ENCODE measurements at places on chromosomes 11 and 22. TPM values are rescaled to one million over a fixed set of nuclear protein-coding genes. Genes with fewer than 3 reads are reported as not detected.

- no peak for DNase-seq
Observed at GRCh38 chr11:124875401-124875800, 10.2 kb downstream of the ROBO3 start.

DNA sequence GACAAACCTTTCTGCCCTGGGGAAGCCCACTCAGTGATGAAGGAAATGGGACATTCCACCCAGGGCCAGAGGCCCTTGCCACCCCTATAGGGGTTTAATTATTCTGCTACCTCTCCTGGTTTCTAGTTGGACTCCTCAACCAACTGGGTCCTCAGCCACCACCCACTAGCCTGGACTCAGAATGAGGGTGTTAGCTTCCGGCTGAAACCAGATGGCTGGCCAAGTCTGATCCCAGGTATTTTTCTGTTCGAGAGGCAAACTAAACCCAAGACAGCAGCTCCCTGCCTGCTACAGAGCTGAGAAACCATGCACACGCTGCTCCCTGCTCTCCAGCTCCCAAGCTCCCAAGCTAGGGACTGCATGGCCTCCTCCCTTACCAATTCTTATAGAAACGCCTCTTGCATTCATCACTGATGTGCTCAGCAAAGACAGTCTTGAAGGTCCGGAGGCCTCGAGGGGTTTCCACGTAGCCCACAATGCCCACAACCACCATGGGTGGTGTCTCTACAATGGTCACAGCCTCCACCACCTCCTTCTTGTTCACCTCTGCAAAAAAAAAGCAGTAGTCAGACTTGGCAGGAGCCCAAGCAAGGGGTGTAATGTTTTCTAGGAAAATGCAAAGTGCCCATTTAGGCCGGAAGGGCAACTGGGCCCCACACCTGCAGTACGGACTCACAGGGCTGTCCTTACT is 2.2 kb downstream of the RPL3 start:
- DNase-seq = no peak

DNA sequence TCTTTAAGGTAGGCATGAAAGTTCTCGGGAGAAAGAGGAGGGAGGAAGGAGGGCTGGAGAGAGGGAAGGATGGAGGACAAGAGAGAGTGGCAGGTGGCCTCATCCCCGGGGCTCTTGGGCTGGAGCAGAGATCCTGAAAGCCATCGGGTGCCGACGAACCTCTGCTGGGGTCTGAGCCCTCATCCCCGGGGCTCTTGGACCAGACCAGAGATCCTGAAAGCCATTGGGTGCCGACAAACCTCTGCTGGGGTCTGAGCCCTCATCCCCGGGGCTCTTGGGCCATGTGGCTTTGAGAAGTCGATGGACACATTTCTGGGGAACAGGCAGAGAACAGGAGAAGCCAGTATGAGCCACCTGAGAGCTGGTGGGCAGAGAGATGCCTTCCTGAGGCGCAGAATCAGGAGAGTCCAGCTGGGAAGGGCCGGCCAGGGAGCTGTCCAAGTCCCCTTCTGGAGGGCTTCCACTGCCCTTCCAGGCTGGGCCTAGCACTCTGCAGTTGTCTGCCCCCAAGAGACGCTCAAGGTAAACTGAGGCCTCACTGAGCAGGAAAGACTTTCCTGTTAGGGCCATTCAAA is 1398.1 kb downstream of the BRD1 start:
- DNase-seq = no peak

DNA sequence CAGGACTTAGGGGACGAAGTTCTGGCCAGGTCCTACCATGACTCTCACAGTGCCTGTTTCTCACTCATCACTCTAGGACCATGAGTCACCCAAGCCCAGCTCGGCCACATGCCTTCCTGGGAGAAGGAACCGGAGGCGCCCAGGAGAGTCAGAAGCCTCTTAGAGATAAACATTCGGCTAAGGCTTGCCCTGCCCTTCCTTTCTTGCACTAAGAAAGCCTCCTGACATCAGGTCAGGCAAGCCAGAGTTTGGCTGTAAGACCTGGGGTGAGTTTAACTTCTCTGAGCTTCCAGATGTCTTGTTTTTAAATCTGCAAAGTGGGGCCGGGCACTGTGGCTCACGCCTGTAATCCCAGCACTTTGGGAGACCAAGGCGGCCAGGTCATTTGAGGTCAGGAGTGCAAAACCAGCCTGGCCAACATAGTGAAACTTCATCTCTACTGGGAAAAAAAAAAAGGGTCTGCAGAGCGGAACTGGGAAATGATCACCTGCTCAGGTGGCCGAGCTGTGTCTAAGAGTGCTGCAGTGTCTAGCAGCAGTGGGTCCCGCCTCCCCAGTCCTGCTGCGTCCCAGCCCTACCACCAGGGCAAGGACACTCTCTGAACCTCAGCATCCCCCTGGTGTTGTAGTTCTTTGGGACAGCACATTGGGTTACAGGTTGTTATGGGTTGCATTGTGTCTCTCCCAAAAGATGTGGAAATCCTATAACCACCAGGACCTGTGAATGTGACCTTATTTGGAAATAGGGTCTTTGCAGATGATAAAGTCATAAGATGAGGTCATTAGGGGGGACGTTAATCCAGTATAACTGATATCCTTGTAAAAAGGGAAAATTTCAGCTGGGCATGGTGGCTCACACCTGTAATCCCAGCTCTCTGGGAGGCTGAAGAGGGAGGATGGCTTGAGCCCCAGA is 1.8 kb upstream of the CARS1 start:
- DNase-seq = peak; percentile 88

DNA sequence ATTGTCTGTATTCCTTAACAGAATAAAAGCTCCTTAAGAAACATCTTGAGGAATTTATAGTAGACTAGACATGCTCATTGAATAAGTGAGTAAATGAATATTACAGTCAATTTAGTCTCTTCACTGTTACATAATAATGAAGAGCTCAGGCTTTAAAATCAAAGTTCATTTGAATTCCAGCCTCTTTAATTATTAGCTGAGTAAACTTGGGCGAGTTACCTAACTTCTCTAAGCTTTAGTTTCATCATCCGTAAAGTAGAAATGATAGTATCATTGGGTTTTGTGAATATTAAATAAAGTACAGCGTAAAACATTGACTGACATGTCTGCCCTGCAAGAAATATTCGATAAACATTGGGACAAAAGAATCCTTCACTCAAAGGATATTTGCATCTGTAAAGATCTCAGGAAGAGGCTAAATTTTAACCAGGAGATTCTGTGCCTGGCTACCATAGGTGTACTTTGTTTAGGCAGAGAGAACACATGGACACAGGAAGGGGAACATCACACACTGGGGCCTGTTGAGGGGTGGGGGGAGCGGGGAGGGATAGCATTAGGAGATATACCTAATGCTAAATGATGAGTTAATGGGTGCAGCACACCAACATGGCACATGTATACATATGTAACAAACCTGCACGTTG is 15.2 kb upstream of the BBOX1 start:
- DNase-seq = no peak

LMNTD2 gene
- 0.89 TPM for total RNA-seq
